ENCODE measurements at places on chromosomes 3 and 15.

GRCh38 chr3:29189328-29189727 is 91.5 kb upstream of the RBMS3 start:
- DNase-seq: no peak

- DNase-seq: no peak
Measured at GRCh38 chr15:40046721-40047414, 7.9 kb upstream of the SRP14 start.

DNA sequence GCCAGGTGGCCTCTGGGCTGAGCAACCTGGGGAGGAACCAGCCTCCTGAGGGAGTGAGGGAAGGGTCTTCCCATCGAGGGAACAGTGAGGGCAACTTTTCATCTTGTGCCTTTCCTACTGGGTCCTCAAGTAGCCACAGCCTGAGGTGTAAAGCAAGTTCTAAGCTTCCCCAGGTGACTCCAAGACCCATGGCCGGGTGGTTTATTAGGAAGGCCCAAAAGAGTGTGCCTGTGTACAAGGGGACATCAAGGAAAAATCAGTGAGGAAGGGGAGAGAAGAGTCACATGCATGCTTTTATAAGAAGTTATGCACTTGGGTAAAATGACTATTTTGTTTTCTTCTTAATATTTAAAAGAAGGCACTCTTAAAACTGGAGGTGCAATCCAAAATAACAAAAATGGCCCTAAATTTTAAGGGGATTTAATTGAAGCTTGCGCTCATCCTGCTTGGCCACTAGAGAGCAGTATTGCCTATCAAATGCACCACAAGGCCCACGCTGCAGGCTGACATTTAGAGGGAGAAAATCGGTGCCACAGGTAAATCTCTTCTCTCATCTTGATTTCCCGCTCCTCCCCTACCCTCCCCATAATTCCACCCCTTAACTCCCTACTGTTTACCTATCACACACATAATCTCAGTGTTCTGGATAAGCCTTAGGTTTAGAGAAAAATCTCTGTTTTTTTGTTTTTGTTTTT is 6.7 kb downstream of the NANOGP8 start:
- no peak for DNase-seq

DNA sequence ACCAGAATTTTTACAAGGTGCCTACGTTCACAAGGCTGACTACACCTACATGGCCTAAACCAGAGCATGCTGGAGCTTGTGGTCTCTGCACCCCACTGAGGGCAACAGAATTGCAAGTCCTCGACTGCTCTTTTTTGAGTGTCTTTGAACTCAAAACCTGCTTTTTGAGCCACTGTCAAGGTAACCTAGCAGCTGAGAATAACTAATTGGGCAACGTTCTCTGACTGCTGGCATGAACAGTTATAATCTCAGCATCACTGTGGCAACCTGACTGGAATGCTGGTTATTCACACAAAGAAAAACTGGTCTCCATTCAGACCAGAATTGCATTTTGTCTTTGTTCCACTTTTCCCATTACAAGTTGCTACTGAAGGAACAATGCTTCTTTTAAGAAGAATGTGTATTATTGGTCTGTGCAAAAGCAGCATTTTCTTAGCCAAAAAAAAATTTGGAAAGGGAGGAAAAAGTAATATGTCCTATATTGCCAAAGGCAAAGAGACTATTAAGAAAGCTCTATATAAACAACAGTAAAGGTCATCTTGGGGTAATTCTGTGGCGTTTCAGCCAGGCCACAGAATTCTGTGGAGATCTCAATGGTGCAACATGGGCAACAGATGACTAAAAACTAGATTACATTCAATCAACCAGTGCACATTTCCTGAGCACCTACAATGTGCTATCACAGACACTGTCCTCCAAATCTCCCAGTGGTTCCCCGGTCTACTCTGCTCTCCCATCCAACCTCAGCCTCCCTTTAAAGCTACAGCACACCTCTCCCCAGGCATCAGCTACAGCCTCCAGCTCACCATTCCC is 76.8 kb downstream of the TNIK start:
- DNase-seq: no peak

DNA sequence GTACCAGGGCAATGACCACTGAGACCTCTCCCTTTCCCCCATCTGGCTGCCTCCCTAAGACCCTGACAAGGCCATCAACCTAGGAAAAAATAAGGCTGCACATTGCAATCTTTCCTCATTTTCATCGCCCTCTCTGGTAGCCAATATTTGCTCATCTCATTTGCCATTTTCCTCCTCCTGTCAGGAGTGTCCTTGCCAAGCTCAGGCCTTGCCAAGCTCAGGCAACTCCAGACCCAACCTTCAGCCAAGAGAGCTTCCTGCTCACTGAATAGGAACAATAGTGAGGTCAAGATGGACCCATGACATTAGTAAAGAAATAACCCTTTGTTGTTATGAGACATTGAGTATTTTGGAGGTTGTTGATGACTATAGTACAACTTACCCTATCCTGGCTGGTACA is 380.3 kb downstream of the RSL24D1 start:
- no peak for DNase-seq

- DNase-seq: no peak
Measured at GRCh38 chr15:40929660-40930429, 705 bp downstream of the DLL4 start.

GRCh38 chr3:171805687-171806086 is 4.6 kb downstream of the PLD1 start:
- DNase-seq: no peak

GRCh38 chr15:74800559-74801094 is 12.0 kb upstream of the LMAN1L start:
- no peak for DNase-seq

DNA sequence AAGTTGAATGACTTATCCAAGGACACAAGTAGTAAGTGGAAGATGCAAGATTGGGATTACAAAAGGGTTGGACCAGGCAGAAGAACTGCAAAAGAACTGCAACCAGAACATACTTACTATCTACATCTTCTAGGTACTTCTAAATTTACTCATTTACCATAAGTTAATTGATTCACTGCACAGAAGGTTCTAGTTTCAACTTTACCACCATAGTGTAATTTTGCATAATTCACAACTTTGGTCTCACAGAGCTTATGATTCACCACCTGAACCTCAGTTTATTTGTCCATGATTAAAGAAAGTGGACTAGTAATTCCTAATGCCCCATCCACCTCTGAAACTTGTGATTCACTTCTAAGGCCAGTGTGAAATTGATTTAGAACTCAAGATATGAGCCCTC is 236.8 kb upstream of the UBE2E2 start:
- DNase-seq: no peak
